ENCODE measurements at places on chromosomes 4 and X.

DNA sequence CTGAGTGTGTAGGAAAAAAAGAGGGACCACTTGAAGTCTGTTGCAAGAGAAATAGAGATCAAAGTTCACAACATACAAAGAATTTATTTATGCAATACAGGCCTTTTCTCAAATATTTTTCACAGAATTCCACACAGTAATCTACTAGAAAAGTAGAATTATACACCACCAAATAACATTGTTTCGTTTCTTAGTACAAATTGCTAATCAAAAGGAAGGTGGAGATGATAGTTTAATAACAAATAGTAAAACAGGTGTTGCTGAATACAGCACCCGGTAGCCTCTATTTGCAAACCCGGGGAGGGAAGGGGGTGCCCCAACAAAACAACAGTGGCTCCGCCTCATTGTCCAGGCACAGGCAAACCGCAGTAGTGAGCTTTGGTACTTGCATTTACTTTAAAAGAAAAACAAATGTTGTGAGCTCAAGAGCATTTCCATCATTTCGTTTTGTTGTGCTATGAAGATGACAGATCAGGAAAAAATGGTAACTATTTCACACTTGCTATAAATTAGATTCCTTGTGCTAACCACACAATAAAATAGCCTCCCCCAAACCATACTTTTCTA, 186.4 kb downstream of the DCLK2 start:
- DNase-seq = no peak

GRCh38 chr4:59094505-59094904, 1984.3 kb upstream of the IGFBP7 start:
- DNase-seq = no peak

- no peak for DNase-seq
Observed at GRCh38 chrX:143455046-143455445, 62.2 kb downstream of the SPANXN3 start.

- no peak for DNase-seq
Observed at GRCh38 chr4:66091786-66092185, 421.5 kb upstream of the EPHA5 start.

GRCh38 chr4:41877020-41877796, 58.0 kb upstream of the TMEM33 start:
- no peak for DNase-seq

DNA sequence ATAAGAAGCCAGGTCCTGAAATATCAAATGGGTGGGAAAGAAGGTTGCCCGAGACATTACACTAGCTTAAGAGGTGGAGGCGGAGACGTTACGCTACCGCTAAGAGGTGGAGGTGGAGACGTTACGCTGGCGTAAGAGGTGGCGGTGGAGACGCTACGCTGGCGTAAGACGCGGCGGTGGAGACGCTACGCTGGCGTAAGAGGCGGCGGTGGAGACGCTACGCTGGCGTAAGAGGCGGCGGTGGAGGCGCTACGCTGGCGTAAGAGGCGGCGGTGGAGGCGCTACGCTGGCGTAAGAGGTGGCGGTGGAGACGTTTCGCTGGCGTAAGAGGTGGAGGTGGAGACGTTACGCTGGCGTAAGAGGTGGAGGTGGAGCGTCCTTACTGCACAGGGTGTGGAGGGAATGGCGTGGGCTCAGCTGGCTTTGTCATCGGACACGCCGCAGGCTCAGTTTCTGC, 12.8 kb downstream of the CYP4V2 start:
- no peak for DNase-seq

GRCh38 chrX:148513661-148514060, 13.2 kb downstream of the AFF2 start:
- no peak for DNase-seq

GRCh38 chrX:123186801-123187200, 2.7 kb downstream of the GRIA3 start:
- no peak for DNase-seq

DNA sequence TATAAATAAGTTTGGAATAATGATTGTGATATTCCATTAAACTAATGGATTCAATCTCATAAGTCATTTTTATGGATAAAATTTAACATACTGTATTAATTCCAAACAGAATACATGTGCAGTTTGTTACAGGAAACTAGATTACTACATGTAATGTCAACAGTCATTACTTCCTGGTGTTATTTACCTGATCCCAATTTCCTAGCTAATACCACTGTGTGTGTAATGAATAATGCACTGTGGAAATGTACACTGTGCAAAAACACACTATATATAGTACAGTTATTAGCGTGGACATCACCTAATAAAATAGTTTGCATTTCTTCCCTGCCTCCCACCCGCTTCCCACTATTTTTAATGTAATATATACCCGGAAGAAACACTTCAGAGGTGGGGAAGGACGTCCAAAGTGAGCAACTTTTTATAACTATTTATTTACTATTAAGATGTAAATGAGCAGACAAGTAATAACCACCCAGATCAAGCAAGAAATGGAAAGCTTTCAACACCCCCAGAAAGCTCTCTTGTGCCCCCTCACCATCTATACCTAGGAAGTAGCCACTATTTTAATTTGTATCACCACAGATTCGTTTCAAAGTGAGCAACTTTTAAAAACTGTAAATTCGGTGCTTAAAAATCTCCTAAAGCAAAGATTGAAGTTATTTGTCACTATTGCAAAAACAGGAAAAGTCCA, 219.1 kb downstream of the THOC2 start:
- no peak for DNase-seq

DNA sequence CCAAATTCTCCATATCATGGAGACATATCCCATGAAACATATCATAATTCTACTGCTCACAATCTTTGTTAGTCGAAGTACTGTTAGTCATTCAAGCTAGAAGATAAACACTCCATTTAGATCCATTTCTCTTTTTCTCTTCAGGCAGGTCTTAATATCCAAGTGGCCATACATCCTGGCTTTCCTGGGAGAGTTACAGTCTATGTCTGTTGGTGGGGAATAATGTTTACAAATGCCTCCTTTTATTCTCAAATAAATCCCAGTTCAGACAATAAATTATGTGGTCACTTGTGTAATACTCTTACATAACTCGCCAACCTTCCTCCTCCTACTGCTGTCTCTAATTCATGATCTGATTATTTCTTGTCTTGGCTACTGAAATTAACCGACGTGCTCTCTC, 82.1 kb downstream of the VCX3B start:
- no peak for DNase-seq

DNA sequence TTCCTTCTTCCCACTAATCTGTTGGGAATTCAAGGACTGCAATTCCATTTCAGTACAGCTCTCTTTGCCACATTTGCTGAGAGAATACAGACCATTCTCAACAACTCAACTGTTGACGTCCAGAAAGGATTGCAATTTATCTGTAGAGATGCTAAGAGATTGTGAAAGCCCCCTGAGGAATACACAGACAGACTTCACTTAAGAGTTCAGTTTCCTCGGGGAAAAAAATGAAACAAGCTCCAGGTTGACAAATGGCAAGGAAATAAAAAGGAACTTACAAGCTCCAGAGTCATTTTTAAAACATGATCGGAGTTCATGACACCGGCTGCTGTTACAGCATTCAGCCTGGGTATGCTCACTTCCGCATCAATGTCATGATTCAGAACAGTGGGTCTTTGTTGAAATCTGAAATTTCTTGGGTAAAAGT, 13.8 kb downstream of the TLR10 start:
- no peak for DNase-seq

- DNase-seq = no peak
Observed at GRCh38 chr4:99207911-99208718, 10.9 kb downstream of the ADH6 start.

GRCh38 chr4:118955515-118955914, 66.9 kb downstream of the SYNPO2 start:
- DNase-seq = no peak

- DNase-seq = no peak
Observed at GRCh38 chr4:150152766-150153165, 74.5 kb downstream of the DCLK2 start.
